ENCODE measurements at places on chromosomes 11 and 22.

DNA sequence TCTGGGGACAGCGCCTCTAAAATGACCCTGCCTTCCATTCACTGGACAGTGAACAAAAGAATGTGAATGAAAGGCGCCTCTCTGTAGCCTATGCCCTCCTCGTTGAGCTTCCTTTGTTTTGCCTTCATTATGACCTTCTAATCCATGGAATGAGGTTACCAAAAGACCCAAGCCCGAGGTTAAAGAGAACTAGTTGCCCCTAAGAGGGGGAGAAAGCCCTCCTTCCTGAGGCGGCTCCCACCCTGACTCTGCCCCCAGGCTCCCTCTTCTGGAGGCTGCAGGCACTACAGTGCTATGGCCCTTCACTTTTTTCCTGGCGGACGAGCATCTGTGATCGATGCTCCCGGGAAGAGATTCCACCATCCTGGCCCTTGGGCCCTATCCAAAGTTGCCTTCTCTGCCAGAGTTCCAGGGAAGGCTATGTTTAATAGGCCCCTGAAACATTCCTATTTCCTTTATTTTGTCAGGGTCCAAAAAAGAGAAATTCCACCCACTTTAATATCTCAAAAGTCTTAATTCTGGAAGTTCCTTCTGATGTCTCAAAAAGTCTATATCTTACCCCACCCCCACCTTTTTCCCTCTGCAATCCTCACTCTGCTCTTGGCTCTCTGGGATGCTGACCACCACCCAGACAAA lies 147.3 kb downstream of the FEZ1 start:
- DNase-seq: peak; percentile 31

DNA sequence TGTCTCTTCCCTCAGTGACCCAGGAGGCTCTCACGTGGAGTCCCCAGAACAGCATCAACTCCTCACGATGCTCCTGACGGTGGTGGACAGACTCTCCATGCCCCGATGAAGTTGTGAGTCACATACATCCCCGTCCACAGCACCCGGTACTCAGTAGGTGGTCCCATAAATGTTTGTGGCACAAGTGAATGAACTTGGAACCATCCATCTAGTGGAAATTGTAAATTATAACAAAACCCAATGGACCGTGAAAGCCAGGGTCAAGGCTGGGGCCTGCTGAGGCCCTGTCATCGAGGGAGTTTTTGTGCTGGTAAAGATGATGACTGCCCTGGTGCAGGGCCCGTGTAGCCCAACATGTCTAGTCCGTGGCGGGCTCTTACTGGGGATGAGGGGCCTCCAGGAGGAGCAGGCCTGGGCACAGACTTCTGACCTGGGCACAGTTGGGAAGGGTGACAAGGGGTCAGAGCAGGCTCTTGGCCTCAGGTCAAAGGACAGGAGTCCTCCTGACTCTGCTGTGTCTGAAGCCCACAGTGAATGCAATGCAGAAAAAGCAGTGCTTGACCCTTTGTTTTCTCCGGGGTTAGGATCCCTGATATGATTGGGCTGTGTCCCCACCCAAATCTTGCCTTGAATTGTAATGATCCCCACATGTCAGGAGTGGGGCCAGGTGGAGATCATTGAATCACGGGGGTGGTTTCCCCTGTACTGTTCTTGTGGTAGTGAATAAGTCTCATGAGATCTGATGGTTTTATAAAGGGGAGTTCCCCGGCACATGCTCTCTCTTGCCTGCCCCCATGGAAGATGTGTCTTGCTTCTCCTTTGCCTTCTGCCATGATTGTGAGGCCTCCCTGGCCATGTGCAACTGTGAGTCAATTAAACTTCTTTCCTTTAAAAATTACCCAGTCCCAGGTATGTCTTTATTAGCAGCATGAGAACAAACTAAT lies 20.0 kb upstream of the SMIM38 start:
- no peak for DNase-seq

DNA sequence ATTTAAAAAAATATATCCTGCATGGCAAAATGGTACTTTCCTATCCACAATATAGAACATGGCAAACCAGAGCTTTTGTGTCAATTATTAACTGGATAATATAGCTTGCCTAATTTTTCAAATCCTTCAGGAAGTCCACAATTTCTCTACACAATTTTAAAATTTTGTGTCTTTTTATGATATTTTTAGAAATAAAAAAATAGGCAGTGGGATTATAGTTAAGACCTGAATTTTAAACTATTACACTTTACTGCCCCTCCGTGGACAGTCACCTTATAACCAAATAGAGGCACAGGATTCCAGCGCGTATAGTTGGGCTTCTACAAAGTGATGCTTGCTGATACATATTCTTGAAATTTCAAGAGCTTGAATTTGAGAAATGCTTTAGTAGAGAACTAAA lies 2.1 kb upstream of the DMC1 start:
- peak; percentile 10 for DNase-seq

DNA sequence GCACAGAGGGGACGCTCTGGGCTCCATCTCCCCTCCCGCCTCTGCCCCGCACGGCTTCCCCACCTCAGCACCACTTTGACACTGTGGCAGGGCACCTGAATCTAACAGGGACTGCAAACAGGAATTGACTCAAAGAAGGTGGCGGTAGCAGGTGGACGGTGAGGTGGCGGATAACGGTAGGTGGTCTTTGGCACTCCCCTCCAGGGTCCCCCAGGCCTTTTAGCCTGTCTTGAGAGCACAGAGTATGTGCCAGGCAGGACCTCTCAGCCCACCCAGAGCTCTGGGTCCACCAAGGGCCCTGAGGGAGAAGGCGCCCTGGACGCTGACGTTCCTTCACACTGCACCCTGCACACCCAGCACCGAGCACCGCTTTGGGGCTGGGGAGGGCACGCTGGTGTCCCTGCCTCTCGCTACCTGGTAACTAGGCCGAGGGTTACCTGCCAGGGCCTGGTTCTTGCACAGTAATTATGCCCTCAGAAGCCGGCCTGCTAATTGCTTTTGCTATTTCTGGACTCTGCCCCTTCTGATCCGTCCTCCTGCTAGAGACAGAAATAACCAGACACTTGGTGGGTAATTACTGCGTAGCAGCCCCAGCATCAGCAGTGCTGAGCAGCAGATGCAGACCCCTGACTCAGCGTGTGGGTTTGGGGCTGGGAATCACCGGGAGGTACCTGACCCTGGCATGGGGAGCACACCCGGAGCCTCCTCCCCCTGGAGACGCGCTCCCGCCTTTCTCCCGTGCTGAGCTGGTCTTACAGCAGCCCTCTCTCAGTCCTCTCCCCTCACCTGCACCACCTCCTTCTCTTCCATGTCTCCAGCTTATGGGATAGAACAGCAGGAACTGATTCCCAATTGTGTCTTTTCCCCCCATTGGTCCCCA lies 103.3 kb upstream of the B3GAT1 start:
- DNase-seq: no peak

- no peak for DNase-seq
Measured at GRCh38 chr22:39717099-39717498, 146.5 kb downstream of the CACNA1I start.

DNA sequence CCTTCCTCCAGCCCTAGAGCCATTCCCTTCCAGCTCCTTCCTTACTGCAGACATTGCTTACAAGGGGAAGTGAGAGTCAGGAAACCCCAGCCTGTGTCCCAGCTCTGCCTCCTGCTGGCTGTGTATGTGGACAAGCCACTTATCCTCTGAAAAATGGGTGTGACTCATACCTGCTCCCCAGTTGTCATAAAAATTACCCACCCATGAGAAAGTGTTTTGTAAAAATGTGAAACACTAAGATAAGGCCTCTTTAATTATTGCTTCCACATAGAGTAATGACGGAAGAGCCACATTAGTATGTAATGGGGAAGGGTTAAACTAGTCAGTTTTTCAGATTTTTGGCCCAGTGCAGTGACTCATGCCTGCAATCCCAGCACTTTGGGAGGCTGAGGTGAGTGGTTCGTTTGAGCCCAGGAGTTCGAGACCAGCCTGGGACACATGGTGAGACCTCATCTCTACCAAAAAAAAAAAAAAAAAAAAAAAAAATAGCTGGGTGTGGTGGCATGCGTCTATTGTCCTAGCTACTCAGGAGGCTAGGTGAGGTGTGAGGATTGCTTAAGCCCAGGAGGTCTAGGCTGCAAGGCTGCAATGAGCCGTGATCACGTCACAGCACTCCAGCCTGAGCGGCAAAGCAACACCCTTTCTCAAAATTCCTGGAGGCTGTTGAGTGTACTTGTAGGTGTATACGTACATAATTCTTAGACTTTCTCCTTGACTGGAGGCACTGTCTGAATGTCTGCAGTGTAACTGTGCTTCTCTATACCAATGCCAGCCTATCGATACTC lies 84.9 kb downstream of the CTTN start:
- no peak for DNase-seq

DNA sequence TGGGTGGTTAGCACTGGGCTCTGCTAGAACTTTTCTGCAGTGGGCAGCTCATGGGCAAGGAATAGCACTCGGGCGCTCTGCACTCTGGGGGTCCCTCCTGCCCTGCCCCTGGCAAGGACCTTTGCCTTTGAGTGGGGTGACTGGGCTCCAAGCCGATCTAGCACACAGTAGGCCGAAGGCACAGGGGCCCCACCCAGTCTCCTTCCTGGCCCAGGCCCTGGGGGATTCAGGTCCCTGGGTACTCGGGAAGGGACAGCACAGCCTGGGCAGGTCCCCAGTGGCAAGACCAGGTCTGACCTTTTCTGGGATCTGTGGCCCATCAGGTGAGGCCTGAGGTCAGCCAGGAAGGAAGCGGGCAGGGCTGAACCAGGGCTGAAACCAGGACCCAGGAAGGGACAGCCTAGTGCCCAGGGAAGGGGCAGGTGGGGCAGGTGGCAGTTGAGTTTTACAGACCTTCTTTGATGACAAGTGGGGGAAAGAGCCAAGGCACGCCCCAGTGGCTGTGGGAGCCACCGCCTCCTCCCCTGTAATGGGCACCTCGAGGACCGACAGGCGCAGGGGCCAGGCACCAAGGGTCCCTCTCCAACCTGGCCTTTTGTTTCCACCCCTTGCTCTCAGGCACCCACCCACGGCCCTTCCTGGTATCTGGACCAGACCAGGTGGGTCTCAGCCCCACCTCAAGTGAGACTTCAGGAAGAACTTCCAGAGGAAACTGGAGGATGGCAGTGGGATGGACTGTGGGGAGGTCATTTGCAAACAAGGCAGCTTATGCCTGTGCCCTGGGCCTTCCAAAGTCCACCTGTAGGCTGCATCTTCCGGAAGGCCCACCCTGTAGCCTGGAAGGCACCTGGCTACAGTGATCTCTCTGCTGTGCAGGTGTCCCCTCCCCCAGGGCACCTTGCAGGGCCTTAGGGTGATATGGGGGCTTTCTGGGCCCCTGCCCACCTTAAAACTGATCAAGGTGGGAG lies 883 bp upstream of the AIFM3 start:
- DNase-seq: no peak

DNA sequence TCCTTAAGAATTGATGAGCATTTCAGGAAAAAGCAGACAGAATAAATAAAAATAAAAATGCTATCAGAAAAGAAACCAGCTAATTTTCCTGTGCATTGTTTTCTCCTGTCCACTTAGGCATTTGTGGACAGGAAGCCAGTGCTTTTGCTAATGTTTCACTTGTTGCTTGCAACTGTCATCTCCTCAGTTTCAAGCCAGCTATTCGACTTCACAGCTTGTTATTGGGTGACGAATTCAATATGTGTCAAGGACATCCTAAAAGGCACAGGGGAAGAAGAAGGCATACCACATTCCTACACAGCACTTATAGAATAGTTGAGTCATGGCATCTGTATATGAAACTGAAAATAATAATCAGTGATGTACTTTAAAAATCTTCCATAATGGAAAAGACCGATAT lies 530.6 kb upstream of the KIRREL3 start:
- DNase-seq: no peak

GRCh38 chr11:87097582-87097981 lies 59.8 kb downstream of the TMEM135 start:
- peak; percentile 11 for DNase-seq

DNA sequence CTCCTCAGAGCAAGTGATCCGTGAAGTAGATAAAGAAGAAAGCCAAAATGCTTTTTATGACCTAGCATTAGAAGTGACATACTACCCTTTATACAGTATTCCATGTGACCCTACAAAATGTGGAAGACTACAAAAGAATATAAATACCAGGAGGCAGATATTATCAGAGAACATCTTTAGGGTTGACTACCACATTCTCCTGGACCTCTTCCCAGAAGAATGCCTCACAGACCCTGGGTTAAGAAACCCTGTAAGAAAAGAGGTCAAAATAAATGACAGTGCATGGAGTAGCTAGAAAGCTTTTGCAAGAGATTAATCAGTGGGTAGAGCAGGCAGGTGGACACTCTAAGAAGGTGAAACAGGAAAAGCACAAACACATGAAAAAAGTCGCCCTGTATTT lies 69.2 kb downstream of the FANCF start:
- no peak for DNase-seq
